ENCODE measurements at places on chromosomes 16 and 17.

GRCh38 chr17:57588086-57588485, 157.0 kb downstream of the CCDC182 start:
- no peak for DNase-seq

DNA sequence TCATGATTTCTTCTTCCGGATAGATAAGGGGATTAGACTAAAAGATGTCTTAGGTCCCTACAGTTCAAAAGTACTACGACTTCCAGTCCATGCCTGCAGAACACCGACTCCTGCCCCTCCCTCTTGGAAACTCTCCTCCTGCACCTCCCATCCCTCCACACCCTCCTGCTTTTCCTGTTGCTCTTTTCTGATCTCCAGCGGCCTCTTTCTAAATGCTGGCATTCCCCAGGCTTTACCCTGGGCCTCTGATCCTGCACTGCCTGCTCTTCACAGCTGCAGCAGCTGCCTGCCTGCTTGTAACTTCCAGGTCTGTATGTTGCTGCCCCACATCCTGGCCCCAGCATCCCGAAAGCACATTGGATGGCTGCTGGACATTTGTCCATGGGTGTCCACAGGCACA, 154.2 kb downstream of the KCNJ12 start:
- DNase-seq = no peak

- no peak for DNase-seq
These were observed 129.2 kb upstream of the MYOCD start for GRCh38 chr17:12536472-12536871.

GRCh38 chr17:1506649-1507267, 9.7 kb downstream of the INPP5K start:
- no peak for DNase-seq

GRCh38 chr17:43578699-43579565, 32.8 kb upstream of the ETV4 start:
- no peak for DNase-seq

GRCh38 chr17:81843713-81844326, 9.0 kb upstream of the PPP1R27 start:
- no peak for DNase-seq

GRCh38 chr16:49652456-49653172, 203.3 kb downstream of the ZNF423 start:
- no peak for DNase-seq

DNA sequence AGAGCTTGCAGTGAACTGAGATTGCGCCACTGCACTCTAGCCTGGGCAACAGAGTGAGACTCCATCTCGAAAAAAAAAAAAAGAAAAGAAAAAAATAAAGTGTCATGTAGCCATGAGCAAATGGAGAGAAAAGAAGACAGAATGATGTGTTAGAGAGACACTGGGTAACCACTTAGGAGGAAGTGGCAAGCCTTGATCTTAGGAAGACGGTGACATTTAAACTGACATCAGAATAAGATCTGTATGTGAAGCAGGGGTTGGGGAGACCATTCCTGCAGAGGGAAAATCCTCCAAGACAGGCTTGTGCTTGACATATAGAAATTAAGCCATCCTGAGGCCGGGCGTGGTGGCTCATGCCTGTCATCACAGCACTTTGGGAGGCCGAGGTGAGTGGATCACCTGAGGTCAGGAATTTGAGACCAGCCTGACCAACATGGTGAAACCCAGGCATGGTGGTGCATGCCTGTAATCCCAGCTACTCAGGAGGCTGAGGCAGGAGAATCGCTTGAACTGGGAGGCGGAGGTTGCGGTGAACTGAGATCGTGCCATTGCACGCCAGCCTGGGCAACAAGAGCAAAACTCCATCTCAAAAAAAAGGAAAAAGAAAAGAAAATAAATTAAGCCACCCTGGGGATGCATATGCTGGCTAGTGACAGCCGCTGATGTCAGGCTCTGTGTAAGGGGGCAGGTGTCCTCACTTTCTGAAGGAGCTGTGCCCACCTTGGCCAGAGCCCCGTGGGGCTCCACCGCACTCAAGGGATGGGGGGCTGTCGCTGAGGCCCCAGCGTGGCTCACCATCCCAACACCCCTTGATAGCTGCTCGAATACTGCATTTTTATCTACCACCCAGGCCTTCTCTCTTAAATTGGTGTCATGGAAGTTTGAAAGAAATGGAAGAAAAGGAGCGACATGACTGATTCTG, 13.1 kb upstream of the CYB5B start:
- DNase-seq = no peak

GRCh38 chr17:74165797-74166365, 37.6 kb upstream of the RPL38 start:
- no peak for DNase-seq

GRCh38 chr16:57226701-57227621, 18.1 kb upstream of the ARL2BP start:
- no peak for DNase-seq

- no peak for DNase-seq
These were observed 154.4 kb downstream of the AXIN2 start for GRCh38 chr17:65407017-65407416.

DNA sequence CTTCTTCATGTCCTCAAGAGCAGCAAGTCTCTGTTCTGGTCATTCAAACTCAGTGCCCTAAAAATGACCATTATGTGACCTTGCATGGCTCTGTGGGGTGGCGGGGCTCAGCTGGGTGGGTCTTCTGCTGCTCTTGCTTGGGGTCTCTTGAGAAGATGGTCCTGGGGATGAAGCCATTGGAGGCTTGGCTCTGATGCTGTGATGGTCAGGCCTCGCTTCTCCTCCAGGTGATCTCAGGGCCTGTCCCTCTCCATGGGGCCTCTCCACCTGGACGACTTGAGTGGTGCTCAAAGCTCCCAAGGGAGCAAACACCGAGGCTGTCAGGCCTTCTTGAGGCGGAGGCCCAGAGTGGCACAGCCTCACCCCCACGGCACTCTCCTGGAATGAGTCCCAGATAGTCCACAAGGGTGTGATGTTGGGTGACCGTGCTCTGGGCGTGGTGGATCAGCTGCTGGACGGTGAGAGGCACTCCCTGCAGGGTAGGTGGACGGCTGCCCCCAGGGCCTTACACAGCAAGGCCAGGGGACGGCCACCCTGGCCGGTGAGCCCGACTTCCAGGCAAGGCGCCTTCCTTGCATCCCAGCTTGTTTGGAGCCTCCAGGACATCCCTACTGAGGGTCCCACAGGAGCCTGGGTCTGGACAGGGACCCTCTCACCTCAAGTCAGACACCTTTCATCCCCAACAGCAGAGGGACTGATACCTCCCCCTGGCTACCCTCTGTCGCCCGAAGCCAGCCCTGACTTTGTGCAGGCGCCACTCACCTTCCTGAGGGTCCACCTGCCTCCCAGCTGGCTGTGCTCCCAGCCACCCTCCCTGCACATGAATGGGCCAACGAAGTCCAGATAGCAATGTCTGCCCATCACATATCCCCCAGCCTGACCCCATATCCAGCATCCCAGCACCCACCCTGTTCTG, 48.7 kb downstream of the USP22 start:
- no peak for DNase-seq

DNA sequence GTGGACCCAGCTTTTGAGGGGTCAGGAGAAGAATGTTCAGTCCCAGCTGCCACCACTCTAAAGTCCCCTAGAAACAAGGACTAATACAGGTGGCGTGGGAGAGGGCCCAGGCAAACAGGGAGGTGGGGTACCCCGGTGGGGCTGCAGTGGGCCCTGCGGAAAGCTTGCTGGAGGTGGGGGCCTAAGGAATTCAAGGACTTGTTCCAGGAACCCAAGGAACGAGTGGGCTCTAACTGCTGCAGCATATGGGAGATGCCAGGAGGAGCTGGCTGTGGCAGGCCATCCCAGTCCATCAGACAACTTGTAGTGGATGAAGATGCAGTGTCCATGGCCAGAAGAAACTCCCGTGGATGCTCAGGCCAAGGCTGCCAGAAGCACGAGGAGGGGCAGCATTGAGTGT, 10.6 kb downstream of the SNX20 start:
- no peak for DNase-seq

GRCh38 chr17:44607836-44608690, 48.2 kb upstream of the MEIOC start:
- no peak for DNase-seq

DNA sequence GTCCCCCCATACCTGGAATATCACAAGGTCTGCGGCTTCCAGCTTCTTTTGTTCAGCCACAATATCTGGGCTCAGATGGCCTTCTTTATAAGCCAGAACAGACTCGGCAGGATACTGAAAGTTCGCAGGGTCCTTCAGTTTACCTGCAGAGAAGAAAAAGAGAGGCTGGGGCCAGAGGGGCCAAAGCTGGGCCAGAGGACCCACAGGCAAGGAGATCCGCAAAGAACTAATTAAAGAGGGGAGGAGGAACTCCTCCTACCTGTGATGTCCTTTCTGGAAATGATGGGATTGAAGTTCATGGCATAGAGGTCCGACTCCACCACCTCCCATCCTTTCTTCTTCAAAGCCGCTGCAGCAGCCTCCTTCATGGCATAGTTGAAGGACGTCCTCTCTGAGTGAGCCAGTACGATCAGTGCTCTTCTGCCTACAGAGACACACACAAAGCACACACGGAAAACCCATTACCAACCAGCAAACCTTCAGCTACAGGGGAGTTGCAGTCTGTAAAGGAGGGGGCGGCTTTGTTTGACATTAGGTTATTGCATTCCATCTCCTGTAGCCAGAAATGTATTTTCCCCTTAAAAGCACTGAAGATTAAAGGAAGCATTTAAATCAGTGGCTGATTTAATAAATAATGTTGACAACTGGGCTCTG, 8.1 kb downstream of the NQO1 start:
- no peak for DNase-seq

- DNase-seq = no peak
These were observed 27.6 kb upstream of the PITPNA start for GRCh38 chr17:1590029-1590746.
